ENCODE measurements at places on chromosomes 1 and 21.

GRCh38 chr21:36113647-36114428 is 21.0 kb upstream of the CBR3 start:
- DNase-seq: no peak

GRCh38 chr1:29756901-29757725 is 520.8 kb downstream of the PTPRU start:
- no peak for DNase-seq

DNA sequence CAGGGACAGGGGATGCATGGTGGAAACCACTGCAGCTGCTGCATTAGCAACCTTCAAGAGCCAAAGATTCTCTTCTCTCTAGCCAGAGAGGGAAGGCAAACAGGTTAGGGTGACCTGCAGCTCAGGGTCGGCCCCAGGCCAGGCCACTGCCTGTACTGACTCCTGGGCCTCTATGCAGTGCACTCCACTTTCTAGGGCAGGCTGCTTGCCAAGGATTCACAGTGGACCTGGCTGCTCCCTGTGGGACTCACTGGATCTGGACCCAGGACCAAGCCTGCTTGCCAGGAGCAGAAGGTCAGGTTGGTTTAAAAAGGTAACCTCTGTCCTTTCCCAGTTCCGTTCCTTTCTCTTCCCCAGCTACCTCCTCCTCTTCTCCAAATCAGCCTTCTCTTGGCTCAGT is 52.4 kb downstream of the HIVEP3 start:
- no peak for DNase-seq

GRCh38 chr1:212667223-212668139 is 32.2 kb downstream of the BATF3 start:
- DNase-seq: no peak

- DNase-seq: no peak
Measured at GRCh38 chr1:159205225-159205624, 550 bp downstream of the ACKR1 start.

DNA sequence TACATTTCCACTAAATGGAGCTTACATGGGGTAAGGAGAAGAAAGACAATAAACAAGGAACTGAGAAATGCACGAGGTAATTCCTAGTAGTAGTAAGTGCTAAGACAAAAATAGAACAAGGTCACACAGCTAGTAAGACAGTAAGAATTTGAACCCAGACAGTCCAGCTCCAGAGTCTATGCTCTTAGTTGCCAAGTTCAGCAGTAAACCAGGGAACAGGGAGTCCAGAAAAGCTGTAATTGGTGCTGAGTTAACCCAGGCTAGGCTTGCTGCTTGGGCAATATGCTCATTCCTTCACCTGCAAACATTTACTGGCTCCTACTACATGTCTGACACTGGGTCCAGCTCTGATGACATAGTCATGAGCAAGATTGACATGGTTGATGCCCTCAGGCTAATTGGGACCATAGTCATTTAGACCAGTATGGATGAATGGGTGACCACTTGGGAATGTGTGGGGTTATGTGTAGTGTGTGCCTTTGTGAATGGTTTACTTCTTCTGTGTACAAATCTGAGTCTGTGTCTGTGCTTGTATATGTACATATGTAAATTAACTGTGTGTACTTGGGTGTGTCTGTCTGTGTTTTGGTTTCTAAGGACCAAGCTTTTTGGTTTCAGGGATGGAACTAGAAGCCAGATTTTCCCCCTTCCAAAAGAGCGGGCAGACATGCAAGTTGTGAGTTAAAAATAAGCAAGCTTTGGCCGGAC is 2.0 kb downstream of the GPX7 start:
- DNase-seq: no peak

DNA sequence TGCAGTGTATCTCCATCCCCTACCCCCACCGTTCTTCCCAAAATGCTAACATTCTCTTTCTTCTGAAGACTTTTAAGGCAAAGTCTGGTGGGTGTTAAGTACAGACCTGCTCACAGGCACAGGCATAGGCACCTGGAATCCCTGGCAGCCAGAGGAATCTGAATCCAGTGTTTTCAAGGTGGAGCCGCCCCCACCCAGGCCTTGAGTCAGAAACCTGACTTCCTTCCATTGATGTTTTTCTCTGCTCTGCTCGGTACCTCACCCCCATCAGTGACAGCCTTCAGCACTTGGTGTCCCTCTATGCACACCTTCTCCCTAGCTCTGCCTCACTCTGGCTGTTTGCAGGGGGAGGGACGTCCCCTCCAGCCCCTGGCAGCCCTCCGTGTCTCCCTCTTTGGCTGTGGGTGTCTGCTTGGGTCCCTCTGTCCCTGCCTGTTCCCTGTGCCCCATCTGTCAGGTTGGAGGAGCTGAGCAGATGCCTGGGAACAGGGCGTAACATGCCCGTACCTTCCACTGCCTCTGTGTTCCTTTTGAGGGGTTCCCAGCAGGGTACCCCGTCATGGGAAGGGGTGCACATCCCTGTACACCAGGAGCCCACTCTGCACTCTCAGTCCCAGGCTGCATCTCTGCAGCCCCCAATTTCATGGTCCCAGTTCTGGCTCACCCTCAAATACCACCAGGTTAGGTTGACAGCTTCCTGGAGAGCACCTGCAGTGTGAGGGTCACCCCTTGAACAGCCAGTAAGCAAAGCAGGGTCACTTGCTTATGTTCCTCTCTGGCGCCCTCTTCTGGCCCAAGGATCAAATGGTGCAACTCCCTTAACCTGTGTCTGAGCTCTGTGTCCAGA is 6.7 kb downstream of the NCDN start:
- DNase-seq: peak; percentile 91

DNA sequence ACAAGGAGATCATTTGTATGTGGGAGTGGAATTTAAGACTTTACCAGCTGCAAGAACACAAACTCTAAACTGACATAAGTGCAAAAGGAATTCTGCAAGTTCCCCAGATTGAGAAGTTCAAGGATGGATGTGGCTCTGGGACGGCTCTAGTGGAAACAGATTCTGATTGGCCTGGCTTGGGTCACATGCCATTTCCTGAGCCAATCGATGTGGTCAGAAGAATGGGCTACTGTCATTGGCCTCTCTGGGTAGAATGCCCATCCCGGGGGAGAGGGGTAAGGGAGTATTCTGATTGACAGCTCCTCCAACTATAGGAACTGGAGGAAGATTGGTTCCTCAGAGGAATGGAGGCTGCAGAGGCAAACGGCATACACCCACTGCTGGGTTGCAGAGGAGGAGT is 6.0 kb upstream of the IFNLR1 start:
- DNase-seq: peak; percentile 67

- DNase-seq: no peak
Measured at GRCh38 chr1:145714524-145715111, 4.7 kb upstream of the CD160 start.

- peak; percentile 42 for DNase-seq
Measured at GRCh38 chr21:44949779-44950198, 10.0 kb downstream of the SLX9 start.

GRCh38 chr1:166884040-166884642 is 8.1 kb upstream of the TADA1 start:
- no peak for DNase-seq
